Right forelimb (tissue), 1 donor: ENCODE measurements at places on chromosomes 16 and 17.

DNA sequence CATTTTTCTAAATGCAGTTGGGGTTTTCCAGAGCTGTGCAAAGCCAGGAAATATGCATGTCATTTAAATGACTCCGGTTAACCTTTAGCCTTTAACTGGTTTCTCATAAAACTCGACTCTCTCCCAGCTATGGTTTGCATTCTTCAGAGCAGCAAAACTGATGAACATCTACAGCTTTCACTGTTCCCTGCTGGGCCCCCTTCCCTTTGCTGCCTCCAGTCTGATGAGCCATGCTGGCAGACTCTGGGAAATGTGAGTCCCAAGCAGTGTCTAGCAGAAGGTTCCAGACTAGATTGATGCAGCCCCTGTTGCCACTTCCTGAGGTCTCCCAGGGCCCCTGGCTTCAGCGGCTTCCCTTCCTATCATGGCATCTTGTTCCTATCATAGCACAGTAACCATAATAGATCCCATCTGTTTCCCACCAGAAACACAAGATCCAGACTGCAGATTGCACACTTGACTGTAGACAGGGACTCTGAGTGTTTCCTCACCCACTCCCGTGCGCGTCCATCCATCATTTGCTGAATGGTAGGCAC, 135.4 kb downstream of the CLEC16A start:
- no peak for DNase-seq

DNA sequence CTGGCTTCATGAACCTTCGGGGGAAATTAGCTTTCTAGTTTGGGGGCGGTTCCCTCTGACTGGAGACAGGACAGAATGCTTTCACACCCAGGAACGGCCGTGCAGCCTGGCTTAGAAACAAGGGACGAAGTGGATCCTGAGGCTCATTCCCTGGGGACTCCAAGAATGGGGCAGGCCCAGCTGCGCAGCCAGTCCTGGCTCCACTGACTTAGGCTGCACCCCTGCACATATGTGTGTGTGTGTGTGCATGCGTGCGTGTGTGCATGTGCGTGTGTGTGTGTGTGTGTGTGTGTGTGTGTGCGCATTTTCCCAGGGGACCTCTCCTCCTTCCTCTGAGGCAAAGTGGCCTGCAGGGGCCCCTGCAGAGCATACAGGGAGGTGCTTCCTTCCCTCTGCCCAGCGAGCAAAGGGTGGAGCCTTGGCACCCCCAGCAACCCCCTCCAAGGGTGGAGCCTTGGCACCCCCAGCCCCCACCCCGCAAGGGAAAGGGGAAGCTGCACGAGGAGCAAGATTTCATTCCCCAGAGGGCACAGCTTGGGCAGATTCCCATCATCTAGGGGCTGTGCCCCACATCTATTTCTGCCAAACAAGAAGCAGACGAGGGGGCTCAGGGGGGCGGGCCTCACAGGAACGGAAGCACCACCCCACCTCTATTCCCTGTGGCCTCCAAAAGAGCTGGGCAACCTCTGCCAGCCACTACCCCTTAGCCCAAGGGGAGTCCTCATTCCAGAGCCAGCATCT, 97.6 kb upstream of the CBX4 start:
- DNase-seq: no peak

GRCh38 chr16:67914758-67915495, 16.7 kb downstream of the CTRL start:
- DNase-seq: no peak

DNA sequence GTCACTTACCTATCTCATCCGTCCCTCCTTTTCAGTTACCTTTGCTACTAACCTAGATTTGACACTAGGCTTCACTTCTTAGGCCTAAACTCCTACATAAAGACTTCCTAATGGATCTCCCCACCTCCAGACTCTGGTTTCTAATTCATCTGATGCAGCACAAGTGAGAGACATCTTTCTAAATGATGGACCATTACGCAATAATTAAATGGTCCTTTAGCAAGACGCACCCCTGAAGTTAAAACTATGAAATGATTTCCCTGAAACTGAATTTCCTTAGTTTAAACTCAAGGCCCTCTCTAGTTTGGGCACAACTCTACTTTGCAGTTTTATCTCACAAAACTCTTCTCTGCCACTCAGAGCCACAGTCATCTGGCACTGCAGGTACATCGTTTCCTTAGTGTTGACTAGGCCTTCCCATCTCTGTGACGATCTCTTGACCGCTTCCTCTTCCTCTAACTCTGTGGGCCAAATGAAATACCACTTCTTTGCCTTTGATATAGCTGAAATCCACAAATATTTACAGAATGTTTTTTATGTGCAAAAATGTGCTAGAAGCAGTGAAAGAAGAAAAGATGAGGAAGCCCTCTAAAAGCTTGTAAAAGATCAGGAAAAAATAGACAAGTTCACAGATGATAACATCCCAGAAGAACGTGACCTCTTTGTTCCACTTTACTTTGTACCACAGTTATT, 3.3 kb downstream of the SYNRG start:
- DNase-seq: no peak

DNA sequence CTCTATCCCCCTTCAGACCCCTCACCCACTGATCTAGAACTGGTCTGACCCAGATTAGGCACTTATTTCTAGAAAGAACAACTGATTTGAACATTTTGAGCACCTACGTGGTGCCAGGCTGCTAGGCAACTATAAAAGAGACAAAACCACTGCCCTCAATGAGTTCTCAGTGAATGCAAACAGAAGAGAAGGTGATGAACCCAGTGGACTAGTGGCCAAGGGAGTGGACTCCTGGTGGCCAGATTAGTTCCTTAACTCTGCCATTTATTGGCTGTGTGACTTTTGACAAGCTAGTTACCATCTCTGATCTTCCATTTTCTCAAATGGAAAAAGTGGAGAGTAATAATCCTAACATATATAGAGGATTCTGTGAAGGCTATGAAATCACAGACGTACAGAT, 259.1 kb upstream of the SALL1 start:
- no peak for DNase-seq

- DNase-seq: no peak
Measured at GRCh38 chr17:68612209-68612922, 11.2 kb upstream of the FAM20A start.

- peak; percentile 91 for DNase-seq
Measured at GRCh38 chr17:21457051-21458026, 81.2 kb downstream of the KCNJ12 start.

DNA sequence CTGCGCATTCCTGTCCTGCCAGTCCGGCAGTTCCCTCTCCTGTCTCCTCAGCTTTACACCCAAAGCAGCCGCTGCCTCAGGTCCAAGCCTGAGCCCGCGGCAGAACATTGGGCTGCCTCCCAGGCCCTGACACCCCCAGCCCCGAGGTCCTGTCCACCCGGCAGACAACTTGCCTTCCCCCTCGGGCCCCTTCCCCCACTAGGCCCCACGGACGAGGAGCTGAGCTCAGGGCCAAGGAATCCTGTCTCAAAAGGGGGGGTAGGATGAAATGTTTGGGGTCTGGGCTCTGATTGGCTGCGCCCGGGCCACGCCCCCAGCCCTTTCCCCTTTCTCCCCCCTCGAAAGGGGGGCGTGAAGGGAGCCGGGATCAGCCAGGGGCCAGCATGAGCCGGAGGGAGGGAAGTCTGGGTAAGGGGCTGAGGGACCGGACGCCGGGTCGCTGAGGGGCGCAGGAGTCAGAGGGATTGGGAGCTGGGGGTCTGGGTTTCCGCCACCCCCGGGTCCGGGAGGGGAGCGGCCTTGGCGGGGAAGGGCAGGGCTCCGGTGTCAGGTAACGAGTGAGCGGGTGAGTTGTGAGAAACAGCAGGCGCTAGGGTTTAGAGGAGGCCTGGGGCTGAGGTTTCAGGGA, at the start of gene CTF1:
CTF1 (plus strand) TSS at position 354 of the 628 bp plus-strand sequence; CDS start at position 384, 30 bp downstream.
- peak; percentile 91 for DNase-seq

- DNase-seq: no peak
Measured at GRCh38 chr17:77378318-77379064, 237.7 kb downstream of the SEC14L1 start.

DNA sequence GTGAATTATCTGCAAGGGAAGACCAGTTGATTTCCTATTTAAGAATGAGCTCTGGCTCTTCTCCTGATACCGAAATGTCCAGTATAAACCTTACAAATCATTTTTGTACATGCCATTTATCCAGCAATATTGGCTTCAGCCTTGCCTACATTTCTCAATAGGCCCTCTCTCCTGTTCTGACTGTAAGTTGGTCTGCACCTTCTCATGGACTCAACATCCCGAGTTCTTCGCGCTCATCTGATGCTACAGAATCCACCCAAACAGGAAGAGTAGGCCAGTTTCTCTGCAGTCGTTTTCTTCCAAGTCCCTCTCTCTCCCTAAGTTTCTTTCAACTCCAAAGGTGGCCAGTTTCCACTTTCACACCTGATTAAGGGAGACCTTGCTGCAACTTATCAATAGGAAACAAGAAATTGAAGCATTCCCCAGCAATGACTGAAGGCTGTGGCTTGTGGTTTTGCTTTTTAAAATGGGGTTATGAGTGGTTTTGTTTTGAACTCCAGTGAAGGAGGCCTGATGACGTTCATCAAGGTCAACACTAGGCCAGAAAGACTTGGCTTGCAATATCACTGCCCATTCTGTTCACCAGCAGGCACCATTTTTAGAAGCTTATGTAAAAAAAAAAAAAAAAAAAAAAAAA, 383.0 kb downstream of the MAF start:
- DNase-seq: no peak

GRCh38 chr17:81513753-81514488, 1.3 kb upstream of the ACTG1 start:
- DNase-seq: peak; percentile 76

DNA sequence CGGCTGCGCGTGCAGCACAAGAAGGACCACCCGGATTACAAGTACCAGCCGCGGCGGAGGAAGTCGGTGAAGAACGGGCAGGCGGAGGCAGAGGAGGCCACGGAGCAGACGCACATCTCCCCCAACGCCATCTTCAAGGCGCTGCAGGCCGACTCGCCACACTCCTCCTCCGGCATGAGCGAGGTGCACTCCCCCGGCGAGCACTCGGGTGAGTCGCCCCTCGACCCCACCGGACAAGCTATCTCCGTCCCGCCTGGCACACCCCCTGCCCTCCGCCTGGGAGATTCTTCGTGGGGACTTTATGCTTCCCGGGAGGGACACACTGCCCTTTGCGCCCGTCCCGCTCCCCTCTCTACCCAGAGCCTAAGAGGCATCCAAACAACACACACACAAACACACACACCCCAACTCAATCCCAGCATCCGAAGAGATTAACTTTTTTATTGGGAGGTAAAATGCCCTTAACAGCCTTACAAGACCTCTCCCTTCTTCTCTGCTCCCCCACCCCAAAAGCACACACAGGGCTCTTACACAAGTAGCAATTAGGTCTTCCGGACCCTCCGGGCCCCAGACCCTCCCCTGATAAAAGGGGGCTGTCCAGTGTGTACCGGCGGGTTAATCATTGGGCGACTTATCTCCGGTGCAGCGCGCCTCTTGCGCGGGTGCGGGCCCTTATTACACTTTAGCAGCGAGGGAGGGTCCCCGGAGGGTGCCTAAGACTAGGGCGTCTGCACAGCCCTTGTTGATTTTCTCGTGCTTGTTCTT, 2.1 kb downstream of the SOX9 start:
- DNase-seq: peak; percentile 70

DNA sequence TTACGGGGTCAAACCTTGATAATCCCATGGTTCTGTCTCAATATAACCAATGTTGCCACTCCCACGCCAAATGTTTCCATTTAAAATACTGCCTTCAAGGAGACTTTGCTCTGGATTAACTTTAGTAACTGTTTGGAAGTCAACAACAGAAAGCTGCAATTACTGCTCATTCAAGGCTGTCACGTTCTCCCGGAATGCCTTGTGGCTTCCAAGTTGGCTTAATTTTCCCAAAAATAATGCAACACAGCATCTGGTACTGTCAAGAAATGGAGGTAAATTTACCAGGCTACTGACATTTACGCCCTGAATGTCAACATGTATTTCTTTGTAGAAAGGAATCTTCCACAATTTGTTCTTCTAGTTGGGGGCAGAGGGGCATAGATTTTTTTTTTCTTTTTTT, 38.2 kb downstream of the GPRC5B start:
- DNase-seq: no peak

DNA sequence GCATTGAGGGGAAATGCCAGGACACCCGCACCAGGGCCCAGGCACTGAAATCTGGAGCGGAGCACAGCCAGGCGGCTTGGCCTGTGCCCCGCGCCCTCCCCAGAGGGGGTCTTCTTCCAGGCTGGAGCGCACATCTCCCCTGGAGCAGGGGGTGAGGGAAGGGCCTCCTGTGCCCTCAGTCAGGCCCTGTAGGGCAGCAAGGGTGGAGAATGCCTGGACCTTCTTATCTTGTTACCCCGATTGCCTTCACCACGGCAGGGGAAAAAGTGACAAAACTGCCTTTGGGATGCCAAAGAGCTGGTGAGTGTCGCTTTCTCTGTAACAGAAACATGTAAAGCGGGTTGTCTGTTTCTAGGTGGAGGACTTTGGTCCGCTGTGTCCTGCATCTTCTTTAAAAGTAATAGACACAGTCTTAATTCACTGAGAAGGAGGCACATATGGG, 48.3 kb upstream of the BAHCC1 start:
- DNase-seq: no peak

GRCh38 chr17:10633738-10634379, 23.2 kb downstream of the MYH3 start:
- DNase-seq: no peak

GRCh38 chr16:66467611-66468010, 40.5 kb downstream of the BEAN1 start:
- DNase-seq: no peak

- DNase-seq: no peak
Measured at GRCh38 chr17:68319410-68320162, 28.3 kb downstream of the ARSG start.

GRCh38 chr17:9434642-9435057, 141.0 kb downstream of the STX8 start:
- no peak for DNase-seq

DNA sequence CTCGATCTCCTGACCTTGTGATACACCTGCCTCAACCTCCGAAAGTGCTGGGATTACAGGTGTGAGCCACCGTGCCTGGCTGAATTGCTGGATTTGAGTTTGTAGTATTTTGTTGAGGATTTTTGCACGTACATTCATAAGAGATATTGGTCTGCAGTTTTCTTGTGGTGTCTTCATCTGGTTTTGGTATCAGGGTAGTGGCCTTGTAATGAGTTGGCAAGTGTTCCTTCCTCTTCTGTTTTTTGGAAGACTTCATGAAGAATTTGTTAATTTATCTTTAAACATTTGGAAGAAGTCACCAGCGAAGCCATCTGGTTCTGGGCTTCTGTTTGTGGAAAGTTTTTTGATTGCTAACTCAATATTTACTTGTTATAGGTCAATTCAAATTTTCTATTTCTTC, 26.9 kb downstream of the SPNS3 start:
- no peak for DNase-seq

DNA sequence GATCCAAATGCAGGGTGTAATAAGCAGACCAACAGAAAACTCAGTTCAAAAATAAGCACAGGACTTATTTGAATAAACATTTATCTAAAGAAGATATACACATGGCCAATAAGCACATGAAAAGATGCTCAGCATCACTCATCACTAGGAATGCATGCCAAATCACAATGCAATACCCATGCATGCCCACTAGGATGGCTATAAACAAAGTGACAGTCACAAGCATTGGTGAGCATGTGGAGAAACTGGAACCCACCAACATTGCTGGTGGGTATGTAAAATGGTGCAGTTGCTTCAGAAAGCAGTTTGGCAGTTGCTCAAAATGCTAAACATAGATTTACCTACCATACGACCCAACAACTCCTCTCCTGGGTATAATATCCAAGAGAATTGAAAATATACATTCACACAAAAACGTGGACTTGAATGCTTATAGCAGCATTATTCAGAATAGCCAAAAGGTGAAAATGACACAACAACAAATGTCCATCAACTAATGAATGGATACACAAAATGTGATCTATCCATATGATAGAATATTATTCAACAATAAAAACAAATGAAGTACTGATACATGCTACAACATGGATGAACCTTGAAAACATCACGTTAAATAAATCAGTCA, 20.1 kb downstream of the UBE2O start:
- DNase-seq: no peak

GRCh38 chr16:35431829-35432663, 1972.6 kb downstream of the TP53TG3F start:
- DNase-seq: no peak
